Stimulated activated CD4-positive, alpha-beta T cell treated with anti-CD3 and anti-CD28 coated beads, Interleukin-15, amount 100 ng/mL, for 48 hours (primary cell): ENCODE measurements at places on chromosomes 11 and 22.
A peak's percentile ranks its signal among the peaks of the same experiment; 100 is the strongest.

- no peak for DNase-seq
Measured at GRCh38 chr11:102172127-102172848, 62.0 kb downstream of the YAP1 start.

GRCh38 chr22:39920134-39920743 lies 19.4 kb downstream of the GRAP2 start:
- DNase-seq, result peak; percentile 65

- no peak for DNase-seq
Measured at GRCh38 chr22:21051145-21051830, 5.5 kb downstream of the LRRC74B start.

GRCh38 chr11:123301013-123301591 lies 106.1 kb upstream of the CLMP start:
- DNase-seq, result no peak

DNA sequence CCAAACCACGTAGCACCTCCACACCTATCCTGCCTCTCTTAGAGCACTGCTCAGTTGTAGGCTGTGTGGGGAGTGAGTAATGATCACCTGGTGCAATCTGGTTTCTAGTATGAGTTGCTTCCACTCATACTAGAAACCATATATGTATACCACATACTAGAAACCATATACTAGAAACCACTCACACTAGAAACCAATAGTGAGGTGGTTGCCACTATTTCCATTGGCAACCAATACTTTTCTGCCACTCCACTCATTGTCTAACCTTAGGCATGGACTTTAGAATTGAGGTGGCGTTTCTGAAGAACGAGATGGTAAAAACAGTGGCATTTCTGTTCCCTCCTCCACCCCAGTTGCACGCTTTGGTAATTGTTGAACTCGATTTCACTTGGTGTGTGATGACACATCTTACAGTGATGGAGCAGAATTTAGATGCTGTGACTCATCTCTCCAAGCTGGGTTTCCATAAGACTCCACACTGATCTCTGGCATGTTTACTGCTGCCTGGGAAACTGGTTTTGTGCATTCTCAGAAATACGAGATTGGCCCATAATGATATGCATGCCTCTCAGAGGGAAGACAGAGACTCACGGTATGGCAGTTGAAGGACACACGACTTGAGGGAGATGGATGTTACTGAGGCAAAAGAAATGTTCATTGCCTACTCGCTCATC lies 82.9 kb downstream of the KIRREL3 start:
- DNase-seq, result peak; percentile 7

GRCh38 chr11:32581556-32581955 lies 2.1 kb upstream of the EIF3M start:
- no peak for DNase-seq

GRCh38 chr11:128575961-128576350 lies 11.4 kb downstream of the ETS1 start:
- DNase-seq, result no peak

GRCh38 chr22:29947410-29948384 lies 64.7 kb downstream of the MTMR3 start:
- DNase-seq, result no peak

DNA sequence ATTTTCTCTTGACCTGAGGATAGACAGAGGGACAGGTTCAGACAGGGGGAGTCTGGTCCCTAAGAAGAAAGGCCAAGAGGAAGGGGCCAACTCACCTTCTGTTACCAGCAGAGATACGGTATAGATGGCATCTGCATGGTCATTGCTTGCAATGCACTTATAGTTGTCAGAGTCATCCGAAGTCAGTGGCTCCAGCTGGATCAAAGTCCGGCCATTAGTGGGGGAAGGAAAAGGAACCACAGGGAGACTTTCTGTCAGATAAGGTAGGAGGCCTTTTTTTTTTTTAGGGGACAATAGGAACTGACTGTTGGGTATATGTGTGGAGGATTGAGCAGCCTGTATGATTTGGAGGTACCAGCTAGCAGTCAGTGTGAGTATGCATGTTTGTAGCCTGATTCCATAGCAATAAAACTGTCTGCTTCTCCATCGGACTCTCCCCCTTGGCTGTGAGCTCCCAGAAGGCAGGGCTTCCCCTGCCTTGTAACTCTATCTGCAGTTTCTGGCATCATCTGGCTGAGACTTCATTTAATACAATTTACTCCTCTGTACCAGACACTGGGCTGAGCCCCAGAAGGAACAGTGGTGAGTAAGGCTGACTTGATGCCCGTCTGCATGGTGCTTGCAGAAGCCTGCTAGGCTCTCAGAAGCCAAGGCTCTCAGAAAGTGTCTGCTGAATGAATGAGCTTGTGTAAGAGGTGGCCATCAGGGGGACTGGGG lies 5.7 kb downstream of the IGSF22 start:
- no peak for DNase-seq

DNA sequence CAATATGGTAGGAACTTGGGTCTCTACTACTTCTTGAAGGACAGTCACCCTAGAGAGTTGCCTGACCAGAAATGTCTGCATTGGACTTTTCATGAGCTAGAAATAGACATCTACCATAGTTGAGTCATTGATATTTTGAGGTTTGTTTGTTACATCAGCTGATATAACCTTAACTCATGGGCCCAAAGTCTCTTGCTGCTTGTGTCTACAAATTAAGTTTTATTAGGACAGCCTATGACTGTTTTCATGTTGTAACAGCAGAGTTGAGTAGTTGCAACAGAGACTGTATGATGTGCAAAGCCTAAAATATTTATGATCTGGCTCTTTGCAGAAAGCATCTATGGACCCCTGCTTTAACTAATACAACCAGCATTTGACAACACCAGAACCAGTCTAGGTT lies 155.3 kb downstream of the MIAT start:
- no peak for DNase-seq

DNA sequence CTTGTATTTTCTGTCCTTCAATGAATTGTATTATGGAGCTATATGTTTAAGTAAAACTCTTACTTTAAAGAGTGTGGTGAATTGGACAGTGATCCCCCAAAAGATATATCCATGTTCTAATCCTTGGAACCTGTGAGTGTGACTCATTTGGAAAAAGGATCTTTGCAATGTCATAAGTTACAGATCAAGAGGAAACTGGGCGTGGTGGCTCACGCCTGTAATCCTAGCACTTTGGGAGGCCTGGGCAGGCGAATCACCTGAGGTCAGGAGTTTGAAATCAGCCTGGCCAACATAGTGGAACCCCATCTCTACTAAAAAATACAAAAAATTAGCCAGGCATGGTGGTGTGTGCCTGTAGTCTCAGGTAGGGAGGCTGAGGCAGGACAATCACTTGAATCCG lies 36.7 kb downstream of the ELF5 start:
- no peak for DNase-seq

GRCh38 chr11:120108154-120108784 lies 29.6 kb downstream of the TRIM29 start:
- DNase-seq, result peak; percentile 18
